Activated gamma-delta T cell treated with Interleukin-2 at 50 U/mL for 16 hours (primary cell): ENCODE measurements at places on chromosomes 6 and 20.

- DNase-seq, result no peak
These were observed 16.9 kb downstream of the USP49 start for GRCh38 chr6:41878246-41878645.

- no peak for DNase-seq
These were observed 11.8 kb downstream of the TCF15 start for GRCh38 chr20:598133-598850.

- no peak for DNase-seq
These were observed 264.1 kb downstream of the FOXC1 start for GRCh38 chr6:1873781-1874180.

DNA sequence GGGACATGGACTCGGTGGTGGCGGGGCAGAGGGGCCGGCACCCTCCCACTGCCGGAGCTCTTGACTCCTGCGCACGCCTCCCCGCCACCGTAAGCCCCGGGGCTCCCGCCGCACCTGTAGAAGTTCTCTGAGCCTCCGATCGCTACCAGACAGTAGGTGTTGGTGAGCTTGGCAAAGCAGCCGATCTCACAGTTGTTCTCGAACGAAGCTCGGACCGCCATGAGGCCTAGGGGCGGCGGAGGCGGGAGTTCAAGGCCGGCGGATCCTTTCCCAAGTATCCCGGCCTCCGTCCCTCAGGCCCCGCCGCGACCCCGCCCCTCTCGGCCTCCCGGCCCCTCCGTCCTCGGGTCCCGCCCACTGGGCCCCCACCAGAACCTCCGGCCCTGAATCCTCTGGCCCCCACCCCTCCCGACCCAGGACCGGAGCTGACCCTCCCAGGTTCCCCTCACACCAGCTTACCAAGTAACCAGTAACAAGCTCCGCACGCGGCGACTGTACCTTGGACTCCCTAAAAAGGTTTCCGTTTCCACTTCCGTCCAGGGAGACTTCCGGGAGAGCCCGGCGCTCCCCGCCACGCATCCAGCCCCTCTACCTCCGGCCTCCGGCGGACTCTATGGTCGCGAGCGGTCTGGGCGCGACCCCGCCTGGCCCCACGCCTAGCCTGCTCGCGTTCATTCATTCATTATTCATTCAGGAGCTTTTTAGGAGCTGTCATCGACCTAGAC, at the start of gene EIF6:
EIF6 (minus strand) TSS at position 506 of the 725 bp plus-strand sequence; CDS start at position 221, 285 bp downstream.
- peak; percentile 69 for DNase-seq

- no peak for DNase-seq
These were observed 123.8 kb upstream of the AKIRIN2 start for GRCh38 chr6:87825821-87826221.

DNA sequence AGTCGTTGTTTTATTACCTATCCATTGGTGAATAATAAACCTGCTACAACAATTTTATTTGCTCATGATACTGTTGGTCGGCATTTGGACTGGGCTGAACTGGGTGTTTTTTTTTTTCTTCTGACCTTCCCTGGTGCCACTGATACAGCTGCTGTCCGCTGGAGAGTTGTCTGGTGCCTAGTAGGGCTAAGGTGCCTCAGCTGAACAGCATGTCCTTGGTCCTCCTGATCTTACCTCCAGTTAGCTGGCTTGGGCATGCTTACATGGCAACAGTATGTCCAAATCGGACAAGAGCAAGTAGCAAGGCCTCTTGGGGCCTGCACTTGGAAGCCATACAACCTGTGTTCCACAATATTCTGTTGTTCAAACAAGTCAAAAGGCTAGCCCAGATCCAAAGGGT, 563.4 kb downstream of the BMP2 start:
- no peak for DNase-seq

DNA sequence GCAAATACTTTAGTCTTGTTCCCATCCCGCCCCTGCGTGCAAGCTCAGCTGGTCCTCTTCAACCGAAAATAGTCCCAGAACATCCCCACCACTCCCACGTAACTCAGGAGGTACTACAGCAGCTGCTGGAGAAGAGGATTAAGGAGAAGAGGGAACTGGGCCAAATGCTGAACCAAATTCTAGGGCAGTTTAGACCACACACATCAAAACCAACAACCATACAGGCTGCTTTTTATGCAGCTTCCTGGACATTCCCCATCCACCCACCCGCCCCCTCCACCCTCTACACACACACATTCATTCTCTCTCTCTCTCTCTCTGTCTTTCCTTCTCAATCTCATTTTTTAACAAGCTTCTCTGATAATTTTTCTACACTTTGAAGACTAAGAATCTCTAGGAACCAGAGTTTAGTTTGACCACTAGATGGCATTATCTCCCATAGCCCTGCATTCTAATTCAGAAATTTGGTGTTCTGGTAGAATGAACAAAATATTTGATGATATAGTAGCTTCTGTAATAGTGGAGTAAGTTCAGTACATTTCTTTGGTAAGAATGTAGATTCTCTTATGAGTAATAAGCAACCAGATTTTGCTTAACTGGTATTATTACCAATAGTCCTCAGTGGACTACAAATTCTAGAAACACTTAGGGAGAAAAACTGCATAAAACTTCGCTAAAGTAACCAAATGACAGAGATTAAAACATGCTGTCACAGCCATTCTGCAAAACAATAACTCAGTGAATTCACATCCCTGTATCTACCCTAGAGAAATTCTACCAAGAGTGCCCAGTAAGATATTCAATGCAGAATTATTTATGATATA, 52.1 kb upstream of the BEND6 start:
- no peak for DNase-seq

GRCh38 chr20:36676701-36677421, 30.9 kb upstream of the SLA2 start:
- DNase-seq, result no peak

DNA sequence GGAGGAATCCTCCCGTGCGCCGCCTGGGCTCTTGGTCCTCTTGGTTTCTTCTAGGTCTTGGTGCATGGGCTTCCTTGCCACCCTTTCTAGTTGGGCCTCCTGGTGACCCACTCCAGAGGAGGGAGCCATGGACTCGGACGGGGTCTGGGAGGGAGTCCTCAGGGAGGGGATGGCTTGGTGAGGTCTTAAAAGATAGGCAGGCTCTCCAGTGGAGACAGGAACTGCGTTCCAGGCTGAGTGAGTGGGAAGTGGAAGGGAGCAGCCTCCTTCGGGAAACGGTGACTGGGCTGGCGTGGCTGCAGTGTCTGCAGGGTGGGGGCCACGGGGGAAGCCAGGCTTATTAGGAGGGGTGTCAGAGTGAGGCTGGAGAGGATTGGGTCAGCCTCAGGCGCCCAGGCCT, 152.8 kb downstream of the GRM4 start:
- no peak for DNase-seq

- peak; percentile 65 for DNase-seq
These were observed at the start of gene IER3 for GRCh38 chr6:30744054-30744805. TSS of gene IER3 (minus strand) at chr6:30744547. CDS start at chr6:30744518, 29 bp downstream.

- no peak for DNase-seq
These were observed 46.2 kb upstream of the LAMA2 start for GRCh38 chr6:128836761-128837160.

GRCh38 chr20:36301359-36302119, 4.6 kb upstream of the DLGAP4 start:
- DNase-seq, result no peak

DNA sequence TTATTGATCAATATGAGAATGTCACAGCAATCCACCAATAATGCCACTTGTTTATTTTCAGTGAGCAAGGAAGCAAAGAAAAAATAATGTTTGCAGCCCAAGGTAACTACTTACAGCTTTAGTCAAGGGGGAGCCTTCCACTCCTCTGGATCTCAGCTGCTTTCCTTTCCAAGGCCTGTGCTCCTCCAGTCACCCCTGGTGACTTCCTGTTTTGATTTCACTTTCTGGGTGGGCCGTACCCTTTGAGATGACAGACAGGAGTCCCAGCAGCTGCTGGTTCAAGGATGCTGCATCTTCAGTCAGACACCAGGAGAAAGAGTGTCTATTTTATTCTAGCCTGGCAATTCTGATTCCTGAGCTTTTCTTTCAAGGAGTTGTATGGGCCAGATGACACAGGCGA, 5.6 kb upstream of the VNN2 start:
- peak; percentile 45 for DNase-seq

- no peak for DNase-seq
These were observed 859 bp upstream of the KIF25 start for GRCh38 chr6:167996424-167997199.

DNA sequence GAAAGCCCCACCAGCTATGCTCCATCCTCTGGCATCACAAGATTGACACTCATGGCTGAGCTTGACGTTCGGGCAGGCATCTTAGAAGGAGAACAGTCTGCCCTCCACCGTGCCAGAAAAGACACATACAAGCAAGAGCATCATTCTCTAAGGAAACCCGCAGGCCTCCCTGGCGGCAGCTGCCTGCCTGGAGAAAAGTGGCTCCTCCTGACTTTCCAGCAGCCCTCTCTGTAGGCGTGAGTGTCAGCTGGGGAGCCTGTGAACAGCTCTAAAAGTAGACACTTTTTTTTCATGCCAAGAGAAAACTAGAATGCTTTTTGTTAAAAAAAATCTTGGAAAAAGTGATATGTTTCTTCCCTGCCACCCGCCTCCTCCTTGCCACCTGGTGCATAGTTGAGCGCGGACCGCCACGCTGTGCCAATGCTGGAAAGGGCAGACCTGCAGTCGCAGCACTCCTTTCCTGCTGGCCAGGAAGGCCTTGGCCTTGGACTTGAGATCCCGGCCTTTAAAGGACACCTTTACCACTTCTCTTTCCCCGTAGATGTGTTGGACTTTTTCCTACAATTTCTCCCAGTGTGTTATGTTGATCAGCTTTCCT, 29.7 kb upstream of the INSM1 start:
- DNase-seq, result no peak

GRCh38 chr20:19653327-19653726, 104.7 kb upstream of the RIN2 start:
- DNase-seq, result no peak

DNA sequence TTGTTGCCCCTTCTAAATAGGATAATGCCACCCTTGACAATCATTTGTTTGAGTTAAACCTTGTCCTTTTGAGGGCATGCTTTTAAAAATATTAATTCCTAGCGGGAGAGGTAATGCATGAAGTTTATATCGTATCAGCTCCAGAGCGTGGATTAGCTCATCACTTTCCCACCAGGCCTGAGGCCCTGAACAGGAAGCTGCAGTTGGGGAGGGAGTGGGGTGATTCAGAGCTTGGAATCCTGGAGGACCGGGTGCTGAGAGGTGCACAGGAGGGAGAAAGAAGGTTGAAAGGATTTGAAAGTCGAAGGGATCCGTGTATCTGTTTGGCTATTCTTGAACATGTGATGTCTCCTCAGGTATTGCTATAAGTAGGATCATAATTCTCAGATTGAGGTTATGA, 25.0 kb downstream of the ZDHHC14 start:
- DNase-seq, result no peak

DNA sequence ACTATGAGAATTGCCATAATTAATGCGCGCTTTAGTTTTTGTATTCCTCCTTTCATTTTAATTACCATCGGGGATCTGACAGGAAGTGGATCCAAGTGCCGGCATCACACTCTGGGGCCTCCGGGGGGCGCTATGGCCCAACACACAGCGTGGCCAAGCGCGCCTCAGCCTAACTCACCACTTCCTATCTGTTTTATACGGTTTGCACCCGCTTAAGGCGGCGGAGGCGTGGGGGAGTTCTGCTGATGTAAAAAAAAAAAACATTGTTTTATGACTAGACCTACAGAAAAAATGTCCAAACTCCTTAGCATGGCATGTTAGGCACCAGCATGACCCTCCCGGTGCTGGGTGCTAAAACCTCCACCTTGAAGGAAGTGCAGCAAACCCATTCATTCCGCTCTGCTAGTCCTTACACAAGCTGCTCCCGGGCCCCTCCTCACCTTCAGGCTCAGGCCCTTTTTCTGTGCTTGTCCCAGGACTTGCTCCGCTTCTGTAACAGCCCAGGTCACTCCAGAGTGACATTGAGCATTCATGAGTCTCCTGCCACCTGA, 4.5 kb upstream of the EBF4 start:
- peak; percentile 79 for DNase-seq

DNA sequence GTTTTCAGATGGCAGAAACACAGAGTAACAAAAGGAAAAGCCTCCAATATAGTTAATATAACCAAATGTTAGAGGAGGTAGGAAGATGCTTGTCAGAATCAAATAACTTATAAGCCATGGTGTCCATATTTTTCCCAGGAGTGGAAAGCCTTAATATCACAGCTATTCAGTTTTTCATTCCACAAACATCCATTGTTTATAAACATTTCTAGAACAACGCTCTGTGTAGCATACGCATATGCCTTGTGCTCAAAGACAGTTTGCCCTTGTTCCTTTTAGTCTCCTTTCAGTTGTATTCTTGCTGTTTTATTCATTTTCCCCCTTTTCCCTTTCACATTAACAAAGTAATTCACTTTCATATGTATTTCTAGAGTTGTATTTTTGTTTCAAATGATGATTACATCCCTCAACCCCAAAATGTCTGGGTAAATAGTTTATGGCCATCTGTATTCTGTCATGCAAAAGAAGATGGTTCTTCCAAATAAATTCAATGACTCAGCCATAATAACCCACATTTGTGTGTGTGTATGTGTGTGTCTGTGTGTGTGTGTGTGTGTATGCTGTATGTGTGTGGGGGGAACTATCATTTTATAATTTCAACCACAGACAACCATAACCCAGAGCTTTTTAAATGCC, 455.7 kb upstream of the SOX4 start:
- no peak for DNase-seq

GRCh38 chr20:19807946-19808330, 49.9 kb downstream of the RIN2 start:
- no peak for DNase-seq

- DNase-seq, result no peak
These were observed 74.6 kb downstream of the DTD1 start for GRCh38 chr20:18662279-18663040.
